ENCODE measurements at places on chromosomes 12 and 14. TPM values are rescaled to one million over a fixed set of nuclear protein-coding genes. Genes with fewer than 3 reads are reported as not detected.

- no peak for DNase-seq
These were observed 283.1 kb downstream of the DPF3 start for GRCh38 chr14:72610831-72611200.

- no peak for DNase-seq
These were observed 4.5 kb downstream of the FICD start for GRCh38 chr12:108519558-108519957.

DNA sequence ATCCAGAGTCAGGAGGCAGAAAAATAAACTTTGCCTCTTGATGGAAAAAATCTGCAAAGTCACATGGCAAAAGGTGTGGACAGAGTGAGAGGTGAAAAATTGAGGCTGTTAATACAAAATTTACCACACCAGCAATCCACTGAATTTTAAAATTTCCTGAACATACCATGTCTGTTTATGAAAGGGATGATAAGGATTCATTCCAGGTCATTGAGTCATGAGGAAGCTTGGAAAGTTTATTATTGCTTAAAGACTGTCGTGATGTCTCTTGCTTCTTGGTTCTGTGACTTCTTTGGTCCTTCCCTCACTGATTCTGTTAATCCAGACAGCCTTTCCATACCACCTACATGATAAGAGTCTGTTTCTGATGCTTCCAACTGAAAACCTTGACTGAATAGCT is 73.2 kb downstream of the TTC6 start:
- no peak for DNase-seq

DNA sequence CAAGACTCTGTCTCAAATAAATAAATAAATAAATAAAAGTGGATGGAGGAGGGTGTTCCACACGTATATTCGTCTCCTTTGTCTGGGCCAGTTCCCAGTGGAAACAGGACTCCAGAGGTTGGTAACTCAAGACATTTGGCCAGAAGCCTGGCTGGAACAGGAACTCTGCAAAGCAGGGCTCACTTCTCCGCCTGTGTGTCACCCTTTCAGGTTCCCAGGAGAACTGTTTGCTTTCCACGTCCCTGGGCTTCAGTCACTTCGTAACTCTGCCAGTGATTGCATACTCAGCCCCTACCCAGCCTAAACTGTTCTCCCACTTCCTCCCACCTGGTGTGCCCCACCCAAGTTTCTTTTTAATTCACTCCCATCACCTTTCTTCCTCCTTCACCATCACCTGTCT is 7.0 kb upstream of the UBE2N start:
- no peak for DNase-seq

- DNase-seq: peak; percentile 61
These were observed 464.0 kb downstream of the RAD51B start for GRCh38 chr14:68283378-68284123.

DNA sequence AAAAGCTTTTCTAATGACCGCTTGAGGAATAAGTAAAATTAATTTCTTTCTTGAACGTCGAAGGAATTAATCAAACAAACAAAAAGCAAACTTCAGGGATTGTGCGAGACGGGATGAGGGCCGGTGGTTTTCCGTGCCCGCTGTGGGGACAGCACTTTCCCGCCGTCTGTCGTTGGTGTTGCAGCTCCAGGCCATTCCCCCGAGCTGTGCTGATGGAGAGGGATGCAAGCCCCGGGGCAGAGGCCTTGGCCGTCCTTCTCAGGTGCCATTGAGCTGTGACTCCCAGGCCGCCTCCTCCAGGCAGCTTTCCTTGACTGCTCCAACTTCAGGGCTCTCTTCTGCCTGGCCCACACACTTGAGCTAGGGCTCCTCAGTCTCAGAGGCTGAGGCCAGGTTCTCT is 109.0 kb upstream of the C14orf180 start:
- DNase-seq: no peak

- no peak for DNase-seq
These were observed 86.7 kb downstream of the BCL2L14 start for GRCh38 chr12:12157424-12157823.

DNA sequence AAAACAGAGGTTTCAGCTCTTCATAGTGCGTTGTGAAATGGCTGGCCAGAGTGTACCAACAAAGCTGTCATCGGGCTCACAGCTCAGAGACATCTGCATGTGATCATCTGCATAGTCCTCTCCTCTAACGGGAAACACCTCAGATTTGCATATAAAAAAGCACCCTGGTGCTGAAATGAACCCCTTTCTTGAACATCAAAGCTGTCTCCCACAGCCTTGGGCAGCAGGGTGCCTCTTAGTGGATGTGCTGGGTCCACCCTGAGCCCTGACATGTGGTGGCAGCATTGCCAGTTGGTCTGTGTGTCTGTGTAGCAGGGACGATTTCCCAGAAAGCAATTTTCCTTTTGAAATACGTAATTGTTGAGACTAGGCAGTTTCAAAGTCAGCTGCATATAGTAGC is 14.3 kb upstream of the PAPLN start:
- no peak for DNase-seq

- peak; percentile 22 for DNase-seq
These were observed 125.7 kb downstream of the TSPAN9 start for GRCh38 chr12:3202734-3203446.

DNA sequence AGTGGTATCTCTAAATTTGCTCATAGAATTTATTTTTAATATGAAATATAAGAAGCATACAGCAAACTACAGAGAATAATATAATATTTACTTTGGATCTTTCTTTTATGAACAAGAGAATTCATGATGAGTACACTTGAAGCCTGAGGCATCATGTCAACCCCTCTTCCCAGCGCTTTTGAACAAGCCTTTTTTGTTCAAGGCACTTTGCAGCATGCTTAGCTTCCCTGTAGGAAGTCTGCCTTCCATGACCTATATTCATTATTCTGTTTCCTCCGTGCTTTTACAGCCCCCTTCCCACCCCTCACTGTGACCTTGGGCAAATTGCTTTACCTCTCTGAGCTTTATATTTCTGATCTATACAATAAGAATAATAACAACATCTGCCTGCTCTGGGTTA is 41.6 kb downstream of the SCN8A start:
- DNase-seq: no peak

- DNase-seq: peak; percentile 80
These were observed at the start of gene MTA1 for GRCh38 chr14:105419195-105420091. Gene MTA1, plus strand, starts transcription at chr14:105419827. Its CDS starts 209 bp downstream, at chr14:105420036.

GRCh38 chr12:127054531-127054930 is 1212.4 kb upstream of the TMEM132C start:
- DNase-seq: no peak

DNA sequence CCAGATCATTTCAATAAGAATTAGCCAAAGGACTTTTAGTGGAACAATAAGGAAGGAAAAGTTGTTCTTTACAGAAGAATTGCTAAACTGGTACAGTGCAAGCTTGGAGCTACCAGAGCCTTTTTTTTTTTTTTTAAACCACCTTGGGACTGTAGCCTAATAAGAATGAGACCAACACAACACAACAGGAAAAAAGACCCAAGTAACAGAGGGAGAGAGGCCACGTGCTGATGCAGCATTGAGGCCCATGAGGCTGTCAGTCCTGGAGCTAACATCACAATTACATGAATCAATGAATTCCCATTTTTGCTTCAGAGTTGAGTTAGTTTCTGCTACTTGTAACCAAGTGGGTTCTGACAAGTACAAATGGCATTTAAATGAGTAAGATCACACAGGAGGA is 149.0 kb upstream of the EEA1 start:
- DNase-seq: no peak

- DNase-seq: no peak
These were observed 267.3 kb downstream of the SNAPC1 start for GRCh38 chr14:62029569-62029924.

DNA sequence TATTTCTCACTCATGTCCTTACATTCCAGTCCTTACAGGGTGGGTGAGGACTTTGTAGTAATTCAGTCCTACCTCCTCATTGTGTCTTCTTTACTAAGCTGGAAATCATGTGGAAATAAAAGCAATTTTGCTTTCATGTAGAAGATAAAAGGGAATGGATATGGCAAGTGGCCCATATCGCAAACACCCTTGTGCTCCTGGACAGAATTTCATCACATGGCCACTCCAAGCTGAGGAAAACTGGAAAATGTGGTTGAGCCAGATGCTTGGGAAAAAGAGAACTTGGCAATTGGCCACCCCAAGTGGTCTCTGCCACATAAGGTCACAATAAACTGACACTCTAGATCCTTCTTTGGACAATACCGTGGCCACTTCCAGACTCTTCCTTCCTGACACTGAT is 64.2 kb upstream of the IFNG-AS1 start:
- DNase-seq: no peak

DNA sequence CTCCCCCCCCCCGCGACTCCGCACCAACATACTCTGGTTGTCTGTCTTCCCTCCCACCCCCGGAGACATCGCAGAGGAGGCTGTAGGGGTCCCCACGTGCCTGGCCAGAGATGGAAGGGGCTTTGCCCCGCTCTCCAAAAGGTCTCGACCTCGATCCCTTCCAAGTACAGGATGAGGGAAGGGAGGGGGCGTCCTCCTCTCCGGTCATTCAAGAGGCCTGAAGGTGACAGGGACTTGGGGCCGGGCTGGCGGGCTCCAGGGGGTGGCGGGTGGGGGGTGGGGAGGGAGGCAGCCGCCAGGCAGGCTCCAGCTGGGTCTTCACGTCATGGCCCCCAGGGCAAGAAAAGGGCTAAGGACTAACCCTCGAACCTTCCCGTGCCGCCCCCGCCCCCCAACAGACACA is 15.1 kb downstream of the TBX3 start:
- DNase-seq: no peak

GRCh38 chr12:107159384-107159900 is 66.1 kb upstream of the CRY1 start:
- no peak for DNase-seq

SLC25A47 gene
- not detected for total RNA-seq

BBS10 gene
- 1.4 TPM for total RNA-seq

AQP6 gene
- not detected for total RNA-seq
